Lower lobe of right lung (tissue), 2 donors: ENCODE measurements at places on chromosomes 1 and 21. TPM values are rescaled to one million over a fixed set of nuclear protein-coding genes. Genes with fewer than 3 reads are reported as not detected.

CPT2 gene
- 26.3 TPM for total RNA-seq

PIGR gene
- total RNA-seq, result 813 TPM

CDCA8 gene
- 1.7 TPM for total RNA-seq

- H3K36me3 ChIP-seq, result peaks cover 33% of the 10 kb centered on the region
- H3K27ac ChIP-seq, result no peak overlapping the region
- no peak overlapping the region for H3K4me3 ChIP-seq
- DNase-seq, result no peak
- peaks cover 3% of the 10 kb centered on the region for H3K4me1 ChIP-seq
These were observed 22.3 kb downstream of the FMO2 start for GRCh38 chr1:171207377-171207776.

DNA sequence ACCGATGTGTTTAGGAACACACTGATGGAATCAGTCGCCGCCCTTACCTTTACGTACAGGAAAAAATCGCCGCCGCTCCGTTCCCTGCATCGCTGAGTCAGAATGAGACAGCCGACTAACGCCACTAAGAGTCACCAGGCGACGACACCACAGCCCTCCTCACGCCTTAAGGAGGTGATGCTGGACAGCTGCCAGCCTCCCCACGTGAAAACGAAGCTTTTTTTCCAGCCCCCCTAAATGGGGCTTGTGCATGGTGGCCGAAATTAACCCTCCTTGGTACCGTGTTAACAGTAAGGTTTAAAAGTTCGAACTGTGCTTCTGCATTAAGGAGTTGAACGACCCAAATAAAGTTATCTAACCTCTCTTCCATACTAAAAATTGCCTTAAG is 511 bp downstream of the DNTTIP2 start:
- peak overlapping the region; percentile 95 for H3K4me3 ChIP-seq
- peak overlapping the region; percentile 96 for H3K27ac ChIP-seq
- DNase-seq, result peak; percentile 77

- no peak overlapping the region for H3K27ac ChIP-seq
- no peak for DNase-seq
- no peaks in the 10 kb centered on the region for H3K27me3 ChIP-seq
- peaks cover 3% of the 10 kb centered on the region for H3K4me1 ChIP-seq
- H3K36me3 ChIP-seq, result no peaks in the 10 kb centered on the region
These were observed 31.8 kb downstream of the UCK2 start for GRCh38 chr1:165858967-165859845.

DNA sequence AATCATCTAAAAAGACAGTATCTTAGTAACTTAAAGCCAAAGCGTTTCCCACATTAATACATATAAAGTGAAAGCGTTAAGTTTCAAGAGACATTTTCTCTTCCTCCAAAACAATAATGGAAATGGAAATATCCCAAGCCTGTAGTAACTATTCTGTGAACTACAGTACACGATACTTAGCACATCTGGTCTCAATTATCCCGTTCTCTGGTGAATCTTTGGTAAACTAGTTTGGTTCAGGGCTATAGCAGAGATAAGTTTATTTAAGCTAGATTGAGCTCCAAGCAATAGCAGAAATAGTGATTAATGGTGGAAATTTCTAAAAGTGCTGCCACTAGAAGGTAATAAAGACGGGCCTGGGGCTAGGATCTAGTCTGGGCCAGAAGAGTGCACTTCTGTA is 55.2 kb downstream of the PCNX2 start:
- no peak overlapping the region for H3K4me3 ChIP-seq
- H3K36me3 ChIP-seq, result no peaks in the 10 kb centered on the region
- no peak for DNase-seq
- H3K4me1 ChIP-seq, result peaks cover 23% of the 10 kb centered on the region

GRCh38 chr1:32358435-32358834 is 3.9 kb downstream of the FAM229A start:
- H3K27ac ChIP-seq, result no peak overlapping the region
- DNase-seq, result no peak
- no peaks in the 10 kb centered on the region for H3K27me3 ChIP-seq
- peaks cover 20% of the 10 kb centered on the region for H3K4me1 ChIP-seq
- peaks cover 2% of the 10 kb centered on the region for H3K36me3 ChIP-seq

GRCh38 chr1:56414728-56415224 is 164.6 kb downstream of the PLPP3 start:
- H3K36me3 ChIP-seq, result no peaks in the 10 kb centered on the region
- H3K4me1 ChIP-seq, result peaks cover 16% of the 10 kb centered on the region
- H3K27me3 ChIP-seq, result no peaks in the 10 kb centered on the region
- H3K4me3 ChIP-seq, result no peak overlapping the region

DNA sequence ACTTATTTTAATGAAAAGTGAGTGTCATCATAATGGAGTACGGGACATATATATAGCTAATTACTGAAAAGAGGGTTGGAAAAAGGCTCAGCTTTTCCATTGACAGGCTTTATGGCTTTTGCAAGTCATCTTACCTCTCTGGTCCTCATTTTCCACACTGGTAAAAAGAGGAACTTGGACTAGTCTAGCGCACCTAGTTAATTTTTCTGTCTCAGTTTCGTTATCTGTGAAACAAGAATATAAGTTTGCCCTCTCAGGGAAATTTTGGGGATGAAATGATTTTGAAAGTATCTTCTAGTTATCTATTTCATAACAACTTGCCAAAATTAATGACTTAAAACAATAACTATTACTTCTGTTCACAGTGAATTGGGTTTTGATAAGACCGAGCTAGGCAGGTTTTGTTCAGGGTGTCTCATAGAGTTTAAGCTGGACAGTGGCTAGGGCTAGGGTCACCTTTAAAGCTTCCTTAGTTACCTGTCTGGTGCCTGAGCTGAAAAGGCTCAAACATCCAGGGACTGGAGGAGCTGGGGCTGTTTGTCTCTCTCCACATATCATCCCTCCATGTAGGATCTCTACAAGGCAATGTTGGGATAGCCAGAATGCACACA is 91.7 kb downstream of the TYW3 start:
- H3K27me3 ChIP-seq, result no peaks in the 10 kb centered on the region
- no peaks in the 10 kb centered on the region for H3K36me3 ChIP-seq
- no peak overlapping the region for H3K27ac ChIP-seq
- no peak overlapping the region for H3K4me3 ChIP-seq
